D721Med (cell line): ENCODE measurements at places on chromosomes 6 and 20.
A peak's percentile ranks its signal among the peaks of the same experiment; 100 is the strongest.

GRCh38 chr6:155108070-155108820 lies 113.1 kb downstream of the TIAM2 start:
- DNase-seq: no peak

GRCh38 chr6:138588805-138589434 lies 89.6 kb upstream of the NHSL1 start:
- DNase-seq: peak; percentile 45

GRCh38 chr6:33817489-33817888 lies 13.7 kb upstream of the MLN start:
- DNase-seq: no peak

DNA sequence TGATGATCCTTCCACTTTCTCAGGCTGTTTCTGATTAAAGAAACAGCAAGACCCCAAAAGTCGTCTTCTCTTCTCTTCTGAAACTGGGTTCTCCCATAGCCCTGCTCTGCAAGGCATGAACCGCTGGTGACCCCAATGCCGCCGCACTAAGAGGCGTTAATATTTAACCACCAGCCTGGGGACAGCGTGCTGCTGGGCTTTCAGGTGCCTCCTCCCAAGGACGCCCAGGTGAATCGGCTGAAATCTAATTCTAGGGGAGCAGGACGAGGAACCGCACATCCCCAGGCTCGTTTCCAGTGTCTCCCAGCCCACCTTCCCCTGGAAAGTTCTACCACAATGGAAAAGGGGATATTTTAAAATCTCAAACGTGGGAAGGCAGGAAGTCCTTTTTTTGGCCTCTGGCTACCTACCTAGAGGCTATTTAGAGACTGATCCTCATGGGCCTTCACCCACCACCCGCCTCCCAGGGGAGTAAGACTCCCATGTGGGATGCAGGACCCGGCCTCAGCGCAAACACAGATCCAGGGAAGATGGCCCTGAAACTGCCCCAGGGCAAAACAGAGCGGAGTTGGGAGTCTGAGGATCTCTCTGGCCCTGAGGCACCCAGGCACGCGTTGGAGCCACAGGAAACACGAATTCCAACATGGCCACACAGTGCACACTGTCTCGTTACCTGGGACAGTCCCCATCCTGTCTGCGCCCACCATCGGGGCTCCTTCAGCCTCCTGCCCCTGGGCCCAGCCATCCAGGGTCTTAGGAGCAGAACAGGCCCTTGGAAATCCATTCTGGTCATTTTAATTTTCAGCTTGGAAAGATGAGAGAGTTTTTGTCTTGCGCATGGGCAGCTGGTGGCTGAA lies 56.2 kb downstream of the BMP7 start:
- DNase-seq: no peak

GRCh38 chr6:153591159-153591558 lies 447.9 kb upstream of the OPRM1 start:
- DNase-seq: no peak

DNA sequence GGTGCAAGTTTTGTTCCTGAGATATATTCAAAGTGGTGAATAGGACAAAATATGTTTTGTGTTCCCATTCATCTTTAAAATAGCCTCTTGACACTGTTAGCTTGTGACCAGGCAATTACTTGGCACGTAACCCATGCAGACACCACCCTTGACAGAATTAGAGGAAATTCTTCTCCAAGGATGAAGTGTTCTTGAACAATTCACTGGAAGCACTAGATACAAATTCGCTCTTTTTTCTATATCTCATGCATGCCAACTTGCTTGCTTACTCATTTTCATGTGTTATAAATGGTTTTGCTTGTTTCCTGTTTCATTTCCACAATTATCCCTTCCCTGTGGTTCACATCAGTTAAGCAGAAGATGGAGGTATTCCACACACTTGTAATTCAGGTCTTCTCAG lies 105.2 kb upstream of the MAN1A1 start:
- DNase-seq: no peak

DNA sequence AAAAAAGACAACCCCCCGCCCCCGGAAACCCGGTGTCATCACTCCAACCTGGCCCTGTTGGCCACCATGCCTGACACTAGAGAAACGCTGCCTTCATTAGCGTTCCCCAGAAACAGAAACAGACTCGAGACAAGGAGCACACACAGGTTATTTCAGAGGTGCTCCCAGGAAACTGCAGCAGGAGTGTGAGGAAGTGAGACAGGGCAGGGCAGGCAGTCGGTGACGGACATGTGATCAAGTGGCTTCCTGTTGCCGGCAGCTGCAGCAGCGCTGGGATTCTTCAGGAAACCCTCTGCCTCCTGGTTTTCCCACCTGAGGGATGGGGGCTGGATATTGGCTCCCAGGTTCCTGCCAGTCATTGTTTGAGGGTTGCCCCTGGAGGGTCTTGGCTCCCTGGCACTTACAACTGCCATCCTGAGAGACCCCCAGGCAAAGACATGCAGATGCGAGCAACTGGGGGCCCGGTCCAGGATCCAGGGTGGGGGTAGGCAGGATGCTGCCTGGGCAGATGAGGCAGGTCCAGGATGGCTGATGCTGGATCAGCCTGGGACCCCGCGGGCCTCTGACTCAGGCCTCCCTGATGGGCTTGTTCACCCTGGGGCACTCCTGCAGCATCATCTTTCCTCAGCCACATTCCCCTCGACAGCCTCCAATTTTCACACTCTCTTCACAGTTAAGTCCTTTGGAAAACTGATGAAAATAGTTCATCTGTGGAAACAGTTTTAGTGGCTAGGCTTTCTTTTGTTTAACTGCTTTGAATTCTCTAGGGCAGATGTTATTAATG lies 150.7 kb upstream of the SYNDIG1 start:
- no peak for DNase-seq

GRCh38 chr6:31396422-31397152 lies 6.8 kb upstream of the MICA start:
- DNase-seq: no peak

DNA sequence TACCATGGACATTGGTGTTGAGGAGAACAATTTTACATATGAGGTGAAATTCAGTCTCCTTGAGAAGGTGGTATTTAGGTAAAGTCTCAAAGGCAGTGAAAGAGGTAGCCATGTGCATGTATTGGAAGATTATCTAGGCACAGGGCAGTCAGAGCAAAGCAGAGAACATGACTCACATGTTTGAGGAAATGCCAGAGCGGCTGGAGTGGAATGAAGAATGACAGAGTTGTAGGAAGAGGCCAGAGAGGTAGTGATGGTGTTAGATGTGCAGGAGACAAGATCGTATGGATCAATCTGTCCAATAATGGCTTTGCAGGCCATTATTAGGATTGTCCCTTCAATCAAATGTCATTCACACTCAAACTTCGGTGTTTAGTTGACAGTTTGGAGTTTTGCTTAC lies 449.4 kb upstream of the PTCHD4 start:
- DNase-seq: no peak

DNA sequence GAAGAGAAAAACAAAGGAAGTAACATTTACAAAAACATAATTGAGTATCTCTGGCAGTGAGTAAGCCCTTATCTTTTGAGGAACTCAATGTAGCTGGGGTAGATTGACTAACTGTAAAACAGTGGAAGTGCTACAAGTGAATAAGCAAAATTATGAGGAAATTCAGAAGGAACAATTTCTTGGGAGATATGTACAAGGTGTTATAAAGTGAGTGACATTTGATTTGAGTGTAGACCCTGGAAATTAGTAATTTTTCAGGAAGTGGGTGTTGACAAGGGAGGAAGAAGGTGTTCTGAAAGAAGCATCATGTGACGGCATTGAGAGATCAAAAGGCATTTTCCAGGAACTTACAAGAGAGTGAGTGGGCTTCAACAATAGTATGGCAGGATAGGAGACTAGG lies 22.2 kb downstream of the XRN2 start:
- no peak for DNase-seq

- no peak for DNase-seq
These were observed 100.1 kb upstream of the RGS17 start for GRCh38 chr6:153231048-153231646.

- no peak for DNase-seq
These were observed 1.7 kb downstream of the SAPCD1 start for GRCh38 chr6:31764198-31764597.

- no peak for DNase-seq
These were observed 126.8 kb downstream of the GRM4 start for GRCh38 chr6:34018961-34019606.

DNA sequence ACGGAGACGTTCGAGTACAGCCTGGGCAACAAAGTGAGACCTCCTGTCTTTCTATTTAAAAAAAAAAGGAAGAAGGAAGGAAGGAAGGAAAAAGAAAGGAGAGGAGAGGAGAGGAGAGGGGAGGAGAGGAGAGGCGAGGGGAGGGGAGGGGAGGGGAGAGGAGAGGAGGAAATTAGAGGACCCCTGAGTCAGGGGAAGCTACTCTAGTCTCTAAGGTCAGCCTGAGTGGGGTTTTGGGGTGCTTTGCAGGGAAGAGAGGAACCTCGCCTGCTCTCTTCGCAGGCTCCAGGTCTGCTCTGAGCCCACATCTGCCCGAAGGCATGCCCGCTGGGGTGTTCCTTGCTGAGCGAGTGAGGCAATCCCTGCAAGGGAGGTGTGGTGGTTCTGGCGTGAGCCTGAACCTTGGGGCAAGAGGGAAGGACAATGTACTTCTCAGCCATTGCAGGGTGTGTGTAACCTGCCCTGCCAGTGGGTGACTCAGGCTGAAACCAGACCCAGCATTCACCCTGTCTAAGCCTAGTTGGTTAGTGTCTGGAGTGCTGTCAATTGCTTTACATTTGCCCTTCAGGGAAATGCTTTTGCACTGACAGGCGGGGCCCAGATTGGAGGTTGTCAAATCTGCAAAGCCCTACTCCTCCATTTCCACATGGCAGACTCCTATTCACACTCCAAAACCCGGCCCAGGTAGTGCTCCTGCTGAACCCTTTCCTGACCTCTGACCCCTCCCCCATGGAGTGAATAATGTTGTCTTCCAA lies 15.3 kb upstream of the MMP9 start:
- no peak for DNase-seq

GRCh38 chr6:167148021-167148420 lies 9.8 kb downstream of the GPR31 start:
- DNase-seq: no peak

DNA sequence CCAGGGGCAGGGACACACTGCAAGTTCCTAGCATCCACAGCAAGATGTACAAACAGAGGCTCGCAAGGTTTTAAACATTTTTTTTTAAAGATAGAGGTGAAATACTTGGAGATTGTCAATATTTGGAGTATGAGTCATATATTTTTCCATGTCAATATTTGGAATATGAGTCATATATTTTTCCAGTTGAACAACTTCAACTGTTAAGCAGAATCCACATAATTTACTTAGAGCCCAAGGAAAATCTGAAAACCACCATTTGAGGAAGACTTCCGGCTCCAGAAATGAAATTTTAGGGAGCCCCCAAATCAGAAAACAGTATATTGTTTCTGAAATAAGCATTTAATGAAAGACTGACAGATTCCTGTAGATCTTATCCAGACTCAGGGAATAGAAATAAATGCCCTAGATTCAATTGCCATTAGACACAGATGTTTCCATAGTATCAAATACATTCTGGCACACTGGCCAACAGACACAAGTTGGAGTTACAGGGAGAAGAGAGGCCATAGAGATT lies 51.6 kb upstream of the FAM184A start:
- DNase-seq: no peak

DNA sequence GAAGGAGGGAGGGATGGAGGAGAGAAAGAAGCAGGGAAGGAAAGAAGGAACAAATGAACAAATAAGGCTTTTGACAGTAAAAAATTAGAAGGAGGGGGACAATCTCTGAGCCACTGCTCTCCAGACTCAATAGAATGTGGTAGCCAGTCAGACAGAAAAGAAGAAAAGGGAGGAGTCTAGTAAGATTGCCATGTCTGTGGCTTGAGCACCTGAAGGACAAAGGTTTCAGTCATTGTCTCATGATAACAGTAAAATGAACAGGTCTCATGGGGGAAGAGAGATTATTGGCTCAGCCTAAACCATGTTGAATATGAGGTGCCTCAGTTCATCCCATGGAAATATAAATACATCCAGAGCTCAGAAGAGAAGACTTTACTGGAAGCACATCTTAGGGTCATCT lies 14.0 kb upstream of the LOC128125822 start:
- DNase-seq: no peak

DNA sequence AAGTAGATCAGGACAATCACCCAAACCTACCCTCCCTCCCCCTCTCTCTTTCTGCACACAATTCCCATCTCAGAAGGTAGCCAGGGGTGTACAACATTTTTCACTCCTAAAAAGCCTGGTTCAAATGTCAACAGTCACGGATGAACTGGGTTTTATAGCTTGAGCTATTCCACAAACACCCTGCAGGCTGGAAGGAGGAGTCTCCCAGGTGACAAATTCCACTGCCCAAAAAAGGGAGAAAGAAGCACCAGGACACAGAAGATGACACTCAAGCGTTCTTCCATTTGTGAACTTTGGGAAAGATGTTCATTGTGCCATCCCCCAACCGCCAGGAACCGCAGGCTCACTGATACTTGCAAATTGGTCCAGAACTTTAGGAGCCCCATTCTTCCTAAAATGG lies 111.5 kb upstream of the NFATC2 start:
- no peak for DNase-seq

- no peak for DNase-seq
These were observed 19.1 kb downstream of the GCNT2 start for GRCh38 chr6:10540073-10540746.

GRCh38 chr20:33788351-33789049 lies 22.6 kb upstream of the CHMP4B start:
- no peak for DNase-seq

DNA sequence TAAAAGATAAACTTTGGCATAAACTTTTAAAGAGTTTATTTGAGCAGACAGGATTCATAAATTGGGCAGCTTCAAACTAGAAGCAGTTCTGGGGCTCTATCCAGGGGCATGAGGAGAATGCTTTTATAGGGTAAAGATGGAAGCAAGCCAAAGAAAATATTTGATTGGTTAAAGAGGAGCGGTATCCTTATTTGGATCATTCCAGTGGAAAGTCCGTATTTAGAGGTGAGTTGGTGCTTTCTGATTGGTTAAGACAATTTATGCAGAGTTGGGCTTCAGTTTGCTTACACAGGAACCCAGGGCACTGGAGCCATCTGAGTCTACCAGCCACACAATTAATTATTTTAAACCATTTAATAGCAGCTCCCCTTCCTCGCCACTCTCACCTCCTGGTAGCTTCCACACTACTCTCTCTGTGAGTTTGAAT lies 37.9 kb upstream of the RNF217 start:
- DNase-seq: no peak
